ENCODE measurements at places on chromosomes 3 and 15.

DNA sequence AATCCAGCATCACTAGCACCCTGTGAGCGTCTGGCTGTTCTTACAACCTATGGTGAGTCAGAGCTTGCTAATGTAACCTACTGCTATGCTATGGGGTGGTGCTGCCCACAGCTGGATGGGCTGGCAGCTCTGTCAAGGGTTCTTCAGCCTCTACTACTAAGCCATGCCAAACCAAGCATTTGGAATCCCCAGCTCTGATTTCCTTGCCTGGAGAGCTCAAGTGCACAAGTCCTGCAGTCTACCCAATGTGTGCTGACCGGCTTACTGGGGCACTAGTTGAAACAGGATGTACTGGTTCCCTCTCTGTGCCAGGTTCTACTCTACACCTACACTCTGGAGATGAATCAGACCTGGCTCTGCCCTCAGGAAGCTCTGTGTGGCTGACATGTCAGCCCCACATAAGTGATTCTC is 4.2 kb downstream of the TEX264 start:
- no peak for DNase-seq

DNA sequence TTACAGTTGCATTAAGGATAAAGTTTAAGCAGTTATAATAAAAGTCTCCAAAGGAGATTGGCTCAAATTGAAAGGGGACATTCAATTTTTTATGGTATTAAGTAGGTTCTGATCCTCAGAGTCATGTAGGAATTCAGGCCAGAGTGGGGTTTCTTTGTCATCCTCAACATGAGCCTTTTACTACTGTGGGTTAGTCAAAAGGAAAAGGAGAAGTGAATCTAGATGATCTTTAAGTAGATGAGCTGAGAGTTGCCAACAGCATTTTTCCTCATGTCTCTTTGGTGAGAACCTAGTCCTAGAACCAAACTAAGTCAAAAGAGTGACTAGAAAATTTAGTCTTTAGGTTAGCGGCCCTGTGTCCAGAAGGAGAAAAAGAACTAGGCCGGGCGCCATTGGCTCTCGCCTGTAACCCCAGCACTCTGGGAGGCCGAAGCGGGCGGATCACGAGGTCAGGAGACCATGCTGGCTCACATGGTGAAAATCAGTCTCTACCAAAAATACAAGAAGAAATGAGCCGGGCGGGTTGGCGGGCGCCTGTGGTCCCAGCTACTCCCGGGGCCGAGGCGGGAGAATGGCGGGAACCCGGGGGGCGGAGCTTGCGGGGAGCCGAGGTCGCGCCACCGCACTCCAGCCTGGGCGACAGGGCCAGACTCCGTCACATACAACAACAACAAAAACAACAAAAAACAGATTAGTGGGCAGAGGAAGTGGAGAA is 4.2 kb upstream of the CHL1 start:
- DNase-seq: peak; percentile 49

- no peak for DNase-seq
Measured at GRCh38 chr3:14001136-14001535, 121.3 kb upstream of the WNT7A start.

DNA sequence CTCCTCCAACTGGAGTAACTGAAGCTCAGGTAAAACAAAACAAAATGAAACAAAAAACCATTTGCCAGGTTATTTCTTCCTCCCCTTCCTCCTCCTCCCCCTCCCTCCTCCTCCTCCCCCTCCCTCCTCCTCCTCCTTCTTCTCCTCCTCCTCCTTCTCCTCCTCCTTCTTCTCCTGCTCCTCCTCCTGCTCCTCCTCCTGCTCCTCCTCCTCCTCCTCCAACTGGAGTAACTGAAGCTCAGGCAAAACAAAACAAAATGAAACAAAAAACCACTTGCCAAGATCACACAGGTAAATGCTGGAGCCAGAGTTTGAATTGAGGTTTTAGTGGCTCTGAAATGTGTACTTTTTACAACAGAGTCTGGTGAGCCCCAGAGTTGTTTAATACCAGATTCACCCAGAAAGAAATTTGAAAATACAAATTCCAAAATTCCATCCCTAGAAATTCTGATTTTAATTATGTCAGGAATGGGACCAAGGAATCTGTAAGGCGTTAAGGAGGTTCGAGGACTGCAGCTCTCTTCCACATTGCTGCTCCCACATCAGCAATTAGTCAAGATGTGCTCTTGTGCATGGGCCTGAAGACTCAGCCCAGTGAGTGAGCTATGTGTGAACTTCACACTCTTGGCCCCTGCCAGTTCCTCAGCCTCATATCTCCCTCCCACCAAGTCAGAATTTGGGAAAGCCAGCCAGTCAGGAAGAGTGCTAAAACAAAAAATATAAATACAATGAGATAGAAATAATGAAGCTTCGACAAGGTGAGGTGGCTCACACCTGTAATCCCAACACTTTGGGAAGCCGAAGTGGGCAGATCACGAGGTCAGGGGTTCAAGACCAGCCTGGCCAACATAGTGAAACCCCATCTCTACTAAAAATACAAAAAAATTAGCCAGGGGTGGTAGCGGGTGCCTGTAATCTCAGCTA is 31.6 kb upstream of the ZNF770 start:
- DNase-seq: no peak

DNA sequence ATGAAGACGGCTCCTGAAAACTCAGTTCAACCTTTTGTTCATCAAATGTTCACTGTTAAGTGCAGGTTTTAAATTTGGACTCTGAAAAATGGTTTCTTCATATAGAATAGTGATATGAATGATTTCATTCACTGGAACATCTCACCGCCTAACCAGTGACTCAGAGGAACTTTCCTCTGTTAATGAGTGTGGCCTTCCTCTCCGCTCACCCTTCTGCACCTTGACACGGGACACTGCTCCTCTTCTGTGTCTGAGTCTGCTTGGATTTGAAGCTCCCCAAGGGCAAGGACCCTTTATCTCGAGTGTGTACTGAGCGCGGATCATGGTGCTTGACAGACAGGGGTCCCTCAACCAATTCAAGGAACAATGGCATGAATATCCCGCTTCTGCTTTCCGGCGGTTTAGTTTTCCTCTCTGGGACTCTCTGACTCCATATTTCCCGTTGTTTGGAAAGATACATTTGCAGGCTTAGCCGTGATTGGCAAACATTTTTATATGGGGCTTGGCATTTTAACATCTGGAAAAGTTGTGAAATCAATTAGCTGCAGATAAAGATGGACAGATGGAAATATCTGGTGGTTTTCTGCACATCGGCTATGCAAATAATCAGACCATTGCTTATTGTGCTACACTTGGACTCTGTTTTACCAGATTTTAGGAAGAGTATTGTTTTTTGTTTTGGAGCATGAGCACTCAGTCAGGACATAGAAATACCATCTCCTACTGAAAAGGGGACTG is 20.9 kb downstream of the KBTBD8 start:
- no peak for DNase-seq

- DNase-seq: no peak
Measured at GRCh38 chr3:69239063-69239462, 116.7 kb upstream of the LMOD3 start.

Measured in MV-4-11 (cell line).